ENCODE measurements at places on chromosomes 5 and 9.

GRCh38 chr5:78803353-78803752 lies 154.8 kb upstream of the LHFPL2 start:
- no peak for DNase-seq

- DNase-seq = no peak
Observed at GRCh38 chr9:16265688-16266087, 604.8 kb downstream of the BNC2 start.

GRCh38 chr9:131682261-131682660 lies 57.6 kb downstream of the RAPGEF1 start:
- no peak for DNase-seq

DNA sequence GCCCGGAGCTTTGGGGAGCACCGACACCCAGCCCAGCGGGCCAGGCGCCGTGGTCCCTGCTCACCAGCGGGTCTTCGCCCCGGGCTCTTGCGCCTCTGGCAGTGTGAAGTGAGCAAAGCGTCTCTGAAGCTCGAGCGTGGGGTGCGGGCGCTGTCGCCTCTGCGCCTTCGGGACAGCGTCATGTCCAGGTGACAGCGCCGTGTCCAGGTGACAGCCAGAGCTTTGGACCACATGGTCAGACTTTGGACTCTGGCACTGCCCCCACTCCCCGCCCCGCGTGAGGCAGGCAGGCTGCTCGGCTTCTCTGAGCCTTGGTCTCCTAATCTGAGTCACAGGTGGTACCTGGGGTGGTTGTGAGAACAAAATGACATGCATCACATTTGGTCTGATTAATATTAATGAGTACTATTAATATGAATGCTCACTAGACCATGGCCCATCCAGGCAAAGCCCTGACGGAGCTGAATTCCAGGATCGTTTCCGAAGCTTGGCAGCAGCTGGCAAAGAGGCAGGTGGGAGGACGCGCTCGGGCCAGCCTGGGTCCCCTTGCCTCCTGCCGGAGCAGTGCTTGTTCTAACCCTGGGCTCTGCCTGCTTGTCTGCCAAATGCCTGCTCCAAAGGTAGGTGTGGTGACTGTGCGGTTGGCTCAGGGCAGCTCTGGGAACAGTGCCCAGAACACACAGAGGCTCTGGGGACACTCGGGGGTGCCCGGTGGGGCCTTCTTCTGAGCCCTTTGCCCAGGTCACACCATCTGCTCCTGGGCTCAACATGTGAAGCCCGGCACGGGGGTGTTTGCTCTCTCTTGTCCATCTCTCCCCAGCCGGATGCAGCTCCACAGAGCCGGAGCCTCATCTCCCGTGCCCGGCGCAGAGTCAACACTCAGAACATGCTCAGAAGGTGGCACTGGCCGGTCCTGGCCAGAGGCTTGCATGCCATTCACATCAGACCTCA lies 157.1 kb downstream of the OLFM1 start:
- DNase-seq = no peak

DNA sequence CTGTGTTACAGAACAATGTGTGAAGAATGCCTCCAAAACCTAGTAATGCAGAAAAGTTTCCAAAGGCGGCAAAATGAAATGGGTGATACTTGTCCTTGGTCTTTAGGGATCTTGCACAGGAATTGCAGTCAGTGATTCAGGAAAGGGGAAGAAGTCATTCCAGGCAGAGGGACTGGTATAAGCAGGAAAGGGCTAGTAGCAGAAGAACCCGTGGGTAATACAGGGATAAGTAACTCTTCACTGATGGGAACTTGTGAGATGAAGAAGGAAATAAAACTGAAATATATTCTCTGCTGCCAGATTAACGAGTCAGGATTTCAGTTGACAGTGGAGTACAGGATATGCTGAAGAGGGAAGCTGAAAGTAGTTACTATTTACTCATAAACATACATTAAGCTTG lies 1.2 kb downstream of the SRFBP1 start:
- no peak for DNase-seq

Measured in CD4-positive, alpha-beta T cell treated with Interleukin-6 for 4 hours (primary cell).